Activated T-helper 9 cell treated with anti-CD3 and anti-CD28 coated beads, Interleukin-2, amount 50 U/mL, for 16 hours (primary cell): ENCODE measurements at places on chromosomes 3 and 15.

DNA sequence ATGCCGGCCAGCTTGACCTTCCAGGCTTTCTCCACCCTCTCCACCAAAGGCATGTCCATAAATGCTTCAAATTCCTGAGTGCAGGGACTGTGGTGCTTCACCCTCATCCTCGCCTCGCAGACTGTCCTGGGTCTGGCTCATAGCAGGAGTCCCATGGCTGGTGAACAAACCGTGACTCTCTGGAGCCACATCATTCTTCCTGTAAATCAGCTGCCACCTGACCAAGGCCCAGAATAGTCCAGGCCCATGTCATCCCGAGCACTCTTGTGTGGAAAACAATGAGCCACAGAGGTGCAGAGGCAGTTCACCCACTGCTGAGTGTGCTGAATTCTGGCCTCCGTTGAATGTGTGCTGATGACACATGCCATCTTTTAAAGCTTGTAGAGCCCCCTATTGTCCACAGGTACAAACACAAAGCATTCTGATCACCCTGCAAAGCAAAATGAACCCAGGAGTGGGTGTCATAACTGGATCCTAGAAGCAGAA, 68.6 kb downstream of the ABHD5 start:
- no peak for DNase-seq

DNA sequence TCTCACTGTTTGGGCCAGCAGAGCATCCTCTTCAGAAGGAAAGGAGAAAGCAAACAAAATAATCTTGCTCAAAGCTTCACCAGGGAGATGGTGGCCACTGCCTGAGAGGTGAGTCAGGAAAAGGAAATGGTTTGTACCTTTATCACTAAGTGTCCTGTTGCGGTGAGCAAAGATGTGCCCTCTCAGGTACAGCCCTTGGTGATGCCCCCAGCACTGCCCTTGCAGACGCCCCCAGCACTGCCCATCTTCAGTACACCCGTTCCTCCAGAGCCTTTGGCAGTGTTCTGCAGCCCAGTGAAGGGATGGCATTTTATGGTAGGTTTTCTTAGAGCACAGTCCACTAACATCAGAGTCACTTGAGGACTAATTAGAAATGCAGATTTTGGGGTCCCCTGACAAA, 92.3 kb downstream of the ZNF621 start:
- no peak for DNase-seq

DNA sequence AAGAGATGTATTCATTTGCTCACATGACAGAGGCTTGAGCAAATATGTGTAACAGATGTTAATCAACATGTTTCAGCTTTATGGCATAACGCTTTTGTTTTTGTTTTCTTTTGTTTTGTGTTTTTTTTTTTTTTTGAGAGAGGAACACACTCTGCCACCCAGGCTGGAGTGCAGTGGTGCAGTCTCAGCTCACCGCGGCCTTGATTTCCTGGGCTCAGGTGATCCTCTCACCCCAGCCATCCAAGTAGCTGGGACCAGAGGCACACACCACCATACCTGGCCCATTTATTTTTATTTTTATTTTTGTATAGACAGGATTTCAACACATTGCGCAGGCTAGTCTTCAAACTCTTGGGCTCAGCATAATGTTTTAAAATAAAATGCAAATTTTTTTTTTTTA, 1504.4 kb upstream of the CADM2 start:
- DNase-seq = no peak

GRCh38 chr3:160828880-160829279, 72.8 kb downstream of the PPM1L start:
- no peak for DNase-seq

GRCh38 chr15:63497642-63498467, 6.5 kb upstream of the USP3 start:
- peak; percentile 52 for DNase-seq

DNA sequence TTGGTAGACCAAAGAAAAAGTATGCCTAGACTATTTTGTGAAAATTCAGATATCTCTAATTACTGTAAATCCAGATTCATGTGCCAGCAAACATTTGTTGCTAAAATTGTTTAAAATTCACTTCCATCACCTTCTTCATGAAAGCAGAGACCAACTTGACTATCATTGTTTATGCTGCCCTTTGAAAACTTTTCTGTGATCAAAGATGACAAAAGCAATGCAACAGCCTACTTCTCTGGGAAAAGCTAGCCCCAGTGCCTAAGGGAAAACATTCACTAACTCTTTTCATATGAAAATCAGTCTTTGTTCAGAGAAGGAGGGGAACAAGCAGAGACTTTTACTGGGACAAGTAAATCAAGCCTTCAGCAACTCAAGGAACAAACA, 178.0 kb upstream of the P2RY1 start:
- no peak for DNase-seq

DNA sequence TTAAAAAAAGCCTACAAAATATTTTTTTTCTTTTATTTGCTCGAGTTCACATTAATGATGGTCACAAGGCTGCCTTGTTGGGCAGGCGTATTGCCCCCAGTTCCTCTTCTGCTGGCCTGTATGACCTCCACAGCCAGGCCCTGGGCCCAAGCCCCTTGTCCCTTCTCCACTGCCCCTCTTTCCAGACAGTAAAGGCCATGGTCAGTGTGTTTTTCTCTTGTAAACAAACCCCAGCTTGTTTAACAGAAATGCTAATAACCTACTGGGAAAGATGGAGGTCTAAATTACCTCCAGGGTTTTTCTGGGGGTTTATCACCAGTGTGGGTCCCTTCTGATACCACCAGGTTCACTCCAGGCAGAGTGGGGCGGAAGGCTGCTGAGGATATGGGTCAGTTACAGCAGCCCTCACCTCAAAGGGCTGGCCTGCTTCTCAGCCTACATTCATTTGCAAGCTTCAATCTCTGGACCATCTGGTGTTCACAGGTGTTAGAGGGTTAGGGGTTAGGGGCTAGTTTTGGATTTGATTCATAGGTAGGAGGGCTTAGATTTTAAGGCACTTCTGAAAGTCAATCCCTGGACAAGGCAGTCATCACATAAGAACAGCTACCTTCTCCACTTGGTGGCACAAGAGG, 2.0 kb upstream of the MANF start:
- no peak for DNase-seq

GRCh38 chr3:52077925-52078324, 21.6 kb upstream of the DUSP7 start:
- no peak for DNase-seq

DNA sequence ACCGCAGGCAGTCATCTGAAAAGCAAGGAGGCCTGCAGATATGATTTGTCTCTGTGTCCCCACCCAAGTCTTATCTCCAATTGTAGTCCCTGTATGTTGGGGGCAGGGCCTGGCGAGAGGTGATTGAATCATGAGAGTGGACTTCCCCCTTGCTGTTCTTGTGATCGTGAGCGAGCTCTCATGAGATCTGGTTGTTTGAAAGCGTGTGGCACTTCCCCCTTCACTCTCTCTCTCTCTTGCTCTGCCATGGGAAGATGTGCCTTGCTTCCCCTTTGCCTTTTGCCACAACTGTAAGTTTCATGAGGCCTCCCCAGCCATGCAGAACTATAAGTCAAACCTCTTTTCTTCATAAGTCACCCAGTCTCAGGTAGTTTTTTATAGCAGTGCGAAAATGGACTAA, 83.3 kb downstream of the TMCO5A start:
- DNase-seq = no peak

DNA sequence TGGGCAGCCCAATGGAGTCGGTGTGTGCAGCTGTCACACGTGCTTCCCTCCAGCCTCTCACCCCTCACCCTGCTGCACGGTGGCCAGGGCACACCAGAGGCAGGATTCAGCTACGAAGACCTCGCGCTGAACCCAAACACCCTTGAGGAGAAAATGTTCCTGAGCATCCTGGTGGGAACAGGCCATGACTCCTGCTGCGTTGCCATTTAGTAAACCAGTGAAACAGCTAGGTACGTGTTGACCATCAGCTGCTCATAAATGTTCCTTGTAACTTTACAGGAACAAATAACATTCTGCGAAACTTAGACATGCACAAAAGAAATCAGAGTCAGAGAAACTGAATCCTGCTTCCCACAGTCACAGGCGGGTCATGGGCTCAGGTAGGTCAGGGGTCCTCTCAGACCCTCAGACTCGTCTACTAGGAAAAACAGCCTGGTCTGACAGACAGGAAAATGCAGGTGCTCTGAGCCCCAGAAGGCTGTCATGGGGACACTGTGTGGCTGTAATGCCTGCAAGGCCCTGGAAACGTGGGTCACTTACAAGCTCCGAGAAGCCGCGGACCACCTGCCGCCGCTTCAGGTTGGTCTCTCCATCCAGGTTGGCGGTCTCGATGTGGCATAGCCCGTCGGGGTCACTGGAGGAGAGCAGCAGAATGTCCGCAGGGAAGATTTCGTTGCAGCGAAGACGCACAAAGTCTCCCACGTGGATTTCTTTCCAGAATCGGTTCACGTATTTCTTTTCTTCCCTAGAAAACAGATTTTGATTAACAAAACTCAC, 82.5 kb downstream of the ATP10A start:
- DNase-seq = no peak

GRCh38 chr3:4600493-4600892, 107.3 kb downstream of the ITPR1 start:
- DNase-seq = no peak

DNA sequence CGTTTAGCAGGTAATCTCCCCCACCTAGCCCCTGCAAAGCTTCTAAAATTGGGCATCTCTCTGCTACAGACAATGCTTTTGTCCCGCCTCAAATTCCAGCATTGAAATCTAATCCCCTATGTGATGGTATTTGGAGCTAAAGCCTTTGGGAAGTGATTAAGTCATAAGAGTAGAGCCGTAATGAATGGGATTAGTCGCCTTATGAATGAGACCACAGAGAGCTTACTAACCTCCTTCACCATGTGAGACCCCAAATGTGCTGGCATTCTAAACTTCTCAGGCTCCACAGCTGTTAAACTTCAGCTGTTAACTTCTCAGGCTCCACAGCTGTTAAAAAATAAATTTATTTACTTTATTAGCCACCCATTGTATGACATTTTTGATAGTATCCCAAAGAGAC, 374.2 kb upstream of the BCHE start:
- no peak for DNase-seq

DNA sequence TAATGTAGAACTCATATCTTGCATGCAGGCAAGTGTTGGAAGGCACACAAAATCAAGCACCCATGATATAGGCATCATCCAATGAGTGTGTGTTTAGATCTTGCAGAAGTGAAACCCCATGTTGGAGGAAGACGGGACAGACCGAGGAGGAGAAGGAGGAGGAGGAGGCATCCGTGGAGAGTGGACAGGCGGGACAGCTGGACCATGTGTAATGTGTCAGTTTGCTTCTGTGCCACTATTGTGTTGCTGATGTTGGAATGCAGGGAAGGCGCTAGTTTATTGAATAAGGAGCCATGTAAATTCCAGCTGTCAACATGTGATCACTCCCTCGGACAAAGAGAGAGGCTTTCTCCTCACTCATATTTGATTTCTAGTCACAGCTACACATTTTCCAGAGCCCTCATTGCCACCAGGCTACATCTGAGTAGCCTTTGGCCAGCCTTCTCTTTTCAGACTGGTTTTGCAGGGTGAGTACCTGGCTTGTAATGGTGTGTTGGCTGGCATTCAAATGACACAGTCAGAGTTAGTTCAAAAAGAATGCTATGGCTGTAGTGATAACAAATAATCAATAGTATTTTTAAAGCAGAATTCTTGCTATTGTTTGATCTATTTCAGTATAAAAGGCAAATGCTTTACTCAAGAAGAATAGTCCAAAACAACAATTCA, 1037.6 kb upstream of the NR2F2 start:
- no peak for DNase-seq

- no peak for DNase-seq
These were observed 5.2 kb downstream of the KCTD6 start for GRCh38 chr3:58497097-58497496.

DNA sequence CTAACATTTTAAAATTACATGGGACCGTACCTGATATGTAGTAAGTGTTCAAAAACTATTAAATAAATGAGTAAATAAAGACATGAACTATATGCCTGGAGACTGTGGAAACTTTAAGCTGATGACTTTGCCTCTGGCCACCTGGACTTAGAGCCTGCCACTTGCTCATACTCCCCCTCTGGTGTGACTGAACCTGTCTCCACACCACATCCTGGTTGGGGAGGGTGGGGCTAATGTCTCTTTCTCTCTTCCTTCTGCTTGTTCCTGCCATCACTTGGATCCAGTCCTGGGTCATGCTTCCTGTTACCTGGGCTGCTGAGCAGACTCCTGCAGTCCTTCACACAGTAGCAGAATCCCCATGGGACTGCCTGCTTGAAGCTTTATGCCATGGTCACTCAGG, 8.2 kb upstream of the TMEM158 start:
- no peak for DNase-seq

DNA sequence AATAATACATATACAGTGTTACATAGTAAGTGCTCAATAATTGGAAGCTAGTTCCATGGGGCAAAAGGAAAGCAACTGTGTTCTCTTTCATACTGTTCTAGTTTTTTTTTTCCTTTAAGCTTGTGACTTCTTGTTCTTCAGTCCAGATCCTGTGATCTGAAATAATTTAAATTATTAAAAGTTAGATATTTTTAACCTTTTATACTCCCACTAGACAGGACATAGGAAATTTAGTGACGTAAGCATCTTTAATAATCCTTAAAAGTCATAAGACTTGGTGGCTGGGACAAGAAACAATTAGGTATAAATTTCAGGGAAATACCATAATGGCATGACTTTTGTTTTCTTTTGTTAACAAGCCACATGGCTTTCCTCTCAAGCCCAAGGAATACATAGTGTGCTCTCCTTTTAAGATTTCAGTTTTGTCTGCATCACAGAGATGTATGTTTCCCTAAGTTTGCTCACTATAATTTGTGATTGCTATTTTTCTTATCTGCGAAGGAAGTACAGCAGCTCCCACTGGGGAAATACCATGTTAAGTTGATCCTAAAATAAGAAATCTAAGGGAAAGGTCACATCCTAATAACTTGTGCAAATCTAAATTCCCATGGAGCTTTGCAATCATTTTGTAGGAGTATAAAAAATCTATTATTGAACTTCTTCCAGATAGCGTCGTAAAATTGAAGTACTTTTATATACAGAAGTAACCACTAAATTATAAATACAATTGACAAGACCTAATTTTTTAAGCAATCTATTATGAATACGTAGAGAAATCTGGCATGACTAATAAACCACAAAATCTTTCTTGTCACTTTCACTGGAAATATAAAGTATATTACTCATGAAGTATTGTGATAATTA, 30.1 kb downstream of the PPARG start:
- no peak for DNase-seq

- no peak for DNase-seq
These were observed 49.8 kb upstream of the SSR3 start for GRCh38 chr3:156604642-156605144.

DNA sequence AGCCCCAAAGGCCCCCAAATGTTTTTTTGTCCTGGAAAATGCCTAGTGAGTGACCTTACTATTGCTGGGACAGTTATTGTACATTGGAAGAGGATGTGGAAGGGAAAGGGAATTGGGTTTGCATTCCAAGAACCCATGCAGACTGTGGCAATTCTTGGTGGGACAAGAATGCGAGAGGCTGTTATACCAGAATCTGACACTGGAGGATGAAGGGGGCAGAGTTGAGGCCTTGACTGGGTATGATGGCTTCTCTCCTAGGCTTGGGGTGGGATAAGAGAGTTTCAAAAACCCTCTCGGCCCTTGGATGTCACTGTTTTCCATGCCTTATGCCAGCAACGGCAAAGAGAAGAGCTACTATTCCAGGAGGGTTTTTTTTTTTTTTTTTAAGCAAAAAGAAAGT, 25.3 kb downstream of the IL16 start:
- no peak for DNase-seq
